B cell (primary cell): ENCODE measurements at places on chromosomes 7 and 10.

DNA sequence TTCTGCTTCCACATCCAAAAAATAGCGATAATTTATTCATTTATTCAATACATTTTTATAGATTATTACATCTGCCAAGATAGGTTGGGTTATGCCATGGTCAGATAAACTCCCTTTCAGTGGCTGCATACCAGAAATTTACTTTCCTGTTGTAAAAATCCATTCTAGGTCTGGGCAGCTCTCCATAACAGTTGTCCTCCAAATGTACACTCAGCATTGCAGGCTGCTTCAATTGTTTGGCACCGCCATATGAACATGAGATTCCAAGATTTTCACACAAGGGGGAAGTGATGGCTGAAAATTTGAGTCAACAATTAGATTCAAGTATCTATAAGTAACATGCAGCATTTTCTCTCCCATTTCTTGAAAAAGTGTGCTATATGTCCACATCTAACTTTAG lies 568.7 kb downstream of the ETV1 start:
- no peak overlapping the region for H3K27ac ChIP-seq
- H3K4me3 ChIP-seq = no peak overlapping the region
- no peaks in the 10 kb centered on the region for H3K36me3 ChIP-seq
- no peak for DNase-seq
- H3K4me1 ChIP-seq = no peaks in the 10 kb centered on the region

DNA sequence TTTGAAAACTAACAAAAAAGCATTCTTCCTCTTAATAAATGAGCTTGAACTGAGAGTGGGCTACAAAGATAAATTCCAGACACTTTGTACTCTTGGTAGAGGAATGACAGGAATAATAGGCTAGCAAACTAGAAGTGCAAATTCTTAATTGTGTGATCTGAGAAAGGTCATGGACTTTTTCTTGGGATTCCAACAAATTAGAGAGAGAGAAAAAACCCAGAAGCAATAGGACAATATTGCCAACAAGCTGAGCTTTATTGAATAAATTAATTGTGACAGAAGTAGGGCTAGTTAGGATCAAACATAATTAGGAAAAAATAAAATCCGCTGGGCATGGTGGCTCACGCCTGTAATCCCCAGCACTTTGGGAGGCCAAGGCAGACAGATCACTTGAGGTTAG lies 41.4 kb upstream of the LAMB1 start:
- H3K4me3 ChIP-seq = no peak overlapping the region
- H3K27ac ChIP-seq = no peak overlapping the region
- no peaks in the 10 kb centered on the region for H3K27me3 ChIP-seq
- no peaks in the 10 kb centered on the region for H3K36me3 ChIP-seq
- no peak for DNase-seq
- peaks cover 11% of the 10 kb centered on the region for H3K4me1 ChIP-seq

DNA sequence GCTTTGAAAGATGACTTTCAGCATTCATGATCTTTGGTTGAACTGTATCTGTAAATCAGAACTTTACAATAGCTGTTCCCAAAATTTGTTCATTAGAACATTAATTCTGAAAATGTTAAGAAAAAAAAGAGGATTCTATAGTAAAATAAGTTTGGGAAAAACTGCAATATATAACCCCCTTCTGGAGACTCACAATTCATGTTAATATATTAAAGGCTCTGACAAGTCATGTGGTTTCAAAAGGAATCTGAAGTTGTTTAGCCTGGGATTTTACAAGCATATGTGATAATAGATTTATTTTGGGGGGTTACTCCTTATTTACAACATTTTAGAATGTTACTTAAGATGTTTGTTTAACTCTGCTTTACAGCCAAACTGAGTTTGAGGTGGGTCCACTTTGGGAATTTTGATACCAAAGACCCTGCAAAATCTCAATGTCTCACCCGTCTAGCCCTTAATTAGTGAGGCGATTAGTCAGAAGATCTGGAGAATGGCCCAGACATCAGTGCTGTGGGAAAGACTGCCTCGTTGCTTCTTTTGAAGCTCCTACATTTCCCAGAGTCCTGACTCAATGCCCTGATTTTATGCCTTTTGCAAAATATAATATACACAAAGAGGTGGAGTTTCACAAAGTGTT lies 40.0 kb downstream of the CDK1 start:
- H3K27me3 ChIP-seq = no peaks in the 10 kb centered on the region
- H3K4me3 ChIP-seq = no peak overlapping the region
- DNase-seq = no peak

DNA sequence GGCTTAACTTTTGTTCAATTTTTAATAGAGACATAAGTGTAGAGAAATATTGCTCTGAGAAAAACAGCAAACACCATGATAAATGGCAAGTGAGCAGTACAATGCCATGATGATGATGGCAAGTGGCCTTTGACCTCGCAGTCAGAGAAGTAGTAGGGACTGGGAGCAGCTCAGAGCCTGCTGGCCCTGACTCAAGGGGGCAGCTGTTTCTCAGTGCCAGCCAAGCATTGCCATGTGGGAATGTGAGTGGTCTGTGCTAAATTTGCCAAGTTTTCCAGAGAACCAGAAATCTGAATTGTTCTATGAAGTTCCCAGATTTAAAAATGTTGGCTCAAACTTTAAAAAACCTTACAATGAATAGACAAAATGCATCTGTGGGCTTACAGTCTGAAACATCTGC lies 187.9 kb downstream of the BICC1 start:
- no peak for DNase-seq
- H3K36me3 ChIP-seq = no peaks in the 10 kb centered on the region
- H3K27ac ChIP-seq = no peak overlapping the region

DNA sequence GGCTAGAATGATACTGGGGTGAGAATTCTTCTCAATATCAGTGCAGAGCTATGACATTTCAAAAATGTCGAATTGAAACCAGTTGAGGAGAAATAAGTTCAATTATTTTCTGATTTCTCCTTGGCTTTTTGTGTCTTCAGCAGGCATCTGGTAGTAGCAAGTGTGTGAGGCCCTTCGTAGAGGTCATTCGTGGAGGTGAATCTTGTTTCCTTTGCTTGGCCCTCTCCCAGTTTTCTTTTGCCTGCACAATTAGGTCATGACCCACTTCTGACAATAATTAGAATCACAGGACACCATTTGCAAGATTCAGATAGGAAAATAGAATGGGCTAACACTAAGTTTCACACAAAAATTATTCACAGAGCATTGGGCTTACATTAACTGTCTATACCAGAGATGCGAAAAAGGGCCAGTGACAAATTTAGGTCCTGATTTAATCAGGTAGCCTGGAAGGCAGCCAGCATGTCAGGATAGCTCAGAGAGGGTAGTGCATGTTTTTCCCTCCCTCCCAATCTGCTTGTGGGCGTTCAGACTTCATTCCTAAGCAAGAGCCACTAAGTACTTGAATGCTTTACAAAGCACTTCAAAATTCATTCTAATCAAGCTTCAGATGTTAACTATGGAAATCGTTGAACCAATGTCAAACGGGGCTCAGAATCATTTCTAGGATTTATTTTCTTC lies 24.0 kb upstream of the A1CF start:
- H3K4me3 ChIP-seq = no peak overlapping the region
- H3K27ac ChIP-seq = no peak overlapping the region
- no peaks in the 10 kb centered on the region for H3K4me1 ChIP-seq
- DNase-seq = no peak
- H3K27me3 ChIP-seq = no peaks in the 10 kb centered on the region
- H3K36me3 ChIP-seq = no peaks in the 10 kb centered on the region

- no peak overlapping the region for H3K4me3 ChIP-seq
- DNase-seq = no peak
- H3K36me3 ChIP-seq = no peaks in the 10 kb centered on the region
- H3K4me1 ChIP-seq = no peaks in the 10 kb centered on the region
Observed at GRCh38 chr10:76248649-76249200, 817.3 kb downstream of the LRMDA start.

GRCh38 chr7:80385508-80385907 lies 126.4 kb downstream of the GNAT3 start:
- no peaks in the 10 kb centered on the region for H3K27me3 ChIP-seq
- no peaks in the 10 kb centered on the region for H3K4me1 ChIP-seq
- H3K27ac ChIP-seq = no peak overlapping the region
- no peaks in the 10 kb centered on the region for H3K36me3 ChIP-seq
- DNase-seq = no peak
- no peak overlapping the region for H3K4me3 ChIP-seq

DNA sequence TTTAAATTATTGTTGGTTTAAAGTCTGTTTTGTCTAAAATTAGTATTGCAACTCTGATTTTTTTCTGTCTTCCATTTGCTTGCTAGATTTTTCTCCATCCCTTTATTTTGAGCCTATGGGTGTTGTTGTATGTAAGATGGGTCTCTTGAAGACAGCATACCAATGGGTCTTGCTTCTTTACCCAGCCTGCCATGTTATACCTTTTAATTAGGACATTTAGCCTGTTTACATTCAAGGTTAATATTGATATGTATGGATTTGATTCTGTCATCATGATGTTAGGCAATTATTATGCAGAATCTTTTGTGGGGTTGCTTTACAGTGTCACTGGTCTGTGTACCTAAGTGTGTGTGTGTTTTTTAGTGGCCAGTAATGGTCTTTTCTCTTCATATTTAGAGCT lies 281.4 kb upstream of the CSTF2T start:
- no peaks in the 10 kb centered on the region for H3K4me1 ChIP-seq
- no peak overlapping the region for H3K27ac ChIP-seq
- H3K4me3 ChIP-seq = no peak overlapping the region
- no peaks in the 10 kb centered on the region for H3K36me3 ChIP-seq
- DNase-seq = no peak

- H3K4me3 ChIP-seq = no peak overlapping the region
- H3K27me3 ChIP-seq = no peaks in the 10 kb centered on the region
- DNase-seq = no peak
- H3K27ac ChIP-seq = no peak overlapping the region
- H3K4me1 ChIP-seq = peaks cover 4% of the 10 kb centered on the region
Observed at GRCh38 chr10:11799736-11800080, 23.4 kb upstream of the PROSER2 start.

GRCh38 chr10:117936141-117936540 lies 110.6 kb downstream of the RAB11FIP2 start:
- H3K27ac ChIP-seq = no peak overlapping the region
- H3K4me1 ChIP-seq = no peaks in the 10 kb centered on the region
- DNase-seq = no peak
- H3K27me3 ChIP-seq = no peaks in the 10 kb centered on the region
- no peaks in the 10 kb centered on the region for H3K36me3 ChIP-seq
- no peak overlapping the region for H3K4me3 ChIP-seq

- no peaks in the 10 kb centered on the region for H3K27me3 ChIP-seq
- H3K36me3 ChIP-seq = no peaks in the 10 kb centered on the region
- no peak overlapping the region for H3K4me3 ChIP-seq
- H3K27ac ChIP-seq = no peak overlapping the region
Observed at GRCh38 chr10:91017198-91017597, 96.3 kb upstream of the ANKRD1 start.

- no peak for DNase-seq
- H3K27ac ChIP-seq = no peak overlapping the region
- peaks cover 21% of the 10 kb centered on the region for H3K36me3 ChIP-seq
- no peaks in the 10 kb centered on the region for H3K4me1 ChIP-seq
- no peaks in the 10 kb centered on the region for H3K27me3 ChIP-seq
Observed at GRCh38 chr7:37089972-37090371, 358.7 kb downstream of the ELMO1 start.

DNA sequence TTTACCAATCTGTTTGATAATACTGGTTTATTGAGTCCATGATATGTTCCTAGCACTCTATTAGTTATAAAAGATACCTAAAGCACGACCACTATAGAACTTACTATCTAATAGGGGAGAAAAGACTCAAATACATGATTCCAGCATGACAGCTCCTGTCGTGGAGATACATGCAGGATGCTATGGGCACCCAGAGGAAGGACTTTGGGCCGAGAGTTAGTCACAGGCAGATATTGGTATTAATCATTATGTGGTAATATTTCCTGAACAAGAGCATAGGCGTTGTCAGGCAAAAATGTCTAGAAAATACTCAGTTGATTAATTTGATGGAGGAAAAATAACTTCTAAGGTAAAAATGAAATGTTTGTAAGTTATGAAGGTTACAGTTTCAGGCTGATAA lies 31.8 kb downstream of the CNNM2 start:
- no peaks in the 10 kb centered on the region for H3K4me1 ChIP-seq
- DNase-seq = no peak
- H3K4me3 ChIP-seq = no peak overlapping the region
- H3K36me3 ChIP-seq = no peaks in the 10 kb centered on the region

GRCh38 chr7:158976468-158976848 lies 120.1 kb downstream of the DYNC2I1 start:
- DNase-seq = no peak
- peak overlapping the region; percentile 53 for H3K4me3 ChIP-seq
- H3K27ac ChIP-seq = peak overlapping the region; percentile 3
- no peaks in the 10 kb centered on the region for H3K27me3 ChIP-seq
- H3K36me3 ChIP-seq = no peaks in the 10 kb centered on the region

- peaks cover 11% of the 10 kb centered on the region for H3K27me3 ChIP-seq
- H3K4me3 ChIP-seq = no peak overlapping the region
- H3K36me3 ChIP-seq = no peaks in the 10 kb centered on the region
- H3K27ac ChIP-seq = no peak overlapping the region
Observed at GRCh38 chr10:123585477-123586445, 80.4 kb upstream of the GPR26 start.

- peaks cover 4% of the 10 kb centered on the region for H3K4me1 ChIP-seq
- no peak overlapping the region for H3K4me3 ChIP-seq
- no peaks in the 10 kb centered on the region for H3K36me3 ChIP-seq
- H3K27ac ChIP-seq = no peak overlapping the region
Observed at GRCh38 chr7:100641860-100642533, 645 bp upstream of the TFR2 start.

GRCh38 chr10:109504401-109504800 lies 418.9 kb downstream of the XPNPEP1 start:
- no peaks in the 10 kb centered on the region for H3K27me3 ChIP-seq
- DNase-seq = no peak
- H3K27ac ChIP-seq = no peak overlapping the region
- no peak overlapping the region for H3K4me3 ChIP-seq
- H3K4me1 ChIP-seq = no peaks in the 10 kb centered on the region

DNA sequence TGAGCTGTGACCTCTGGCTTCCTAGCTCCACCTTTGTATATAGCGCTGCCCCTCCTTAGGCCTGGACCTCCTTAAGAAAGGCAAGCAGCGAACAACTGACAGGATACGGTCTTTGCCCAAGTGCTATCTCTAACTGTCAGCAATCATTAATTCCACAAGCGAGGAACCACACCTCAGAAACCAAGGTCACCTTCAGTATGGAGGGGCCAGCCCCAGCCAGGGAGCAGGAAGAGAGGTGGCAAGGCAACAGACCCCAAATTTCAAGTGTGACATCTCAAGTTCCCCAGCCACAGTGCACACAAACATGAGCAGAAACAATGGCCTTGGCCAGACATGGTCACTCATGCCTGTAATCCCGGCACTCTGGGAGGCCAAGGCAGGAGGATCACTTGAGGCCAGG lies 4.8 kb upstream of the AOC1 start:
- H3K27me3 ChIP-seq = no peaks in the 10 kb centered on the region
- H3K4me1 ChIP-seq = no peaks in the 10 kb centered on the region
- H3K36me3 ChIP-seq = no peaks in the 10 kb centered on the region
- no peak overlapping the region for H3K4me3 ChIP-seq
- H3K27ac ChIP-seq = no peak overlapping the region
- DNase-seq = no peak

DNA sequence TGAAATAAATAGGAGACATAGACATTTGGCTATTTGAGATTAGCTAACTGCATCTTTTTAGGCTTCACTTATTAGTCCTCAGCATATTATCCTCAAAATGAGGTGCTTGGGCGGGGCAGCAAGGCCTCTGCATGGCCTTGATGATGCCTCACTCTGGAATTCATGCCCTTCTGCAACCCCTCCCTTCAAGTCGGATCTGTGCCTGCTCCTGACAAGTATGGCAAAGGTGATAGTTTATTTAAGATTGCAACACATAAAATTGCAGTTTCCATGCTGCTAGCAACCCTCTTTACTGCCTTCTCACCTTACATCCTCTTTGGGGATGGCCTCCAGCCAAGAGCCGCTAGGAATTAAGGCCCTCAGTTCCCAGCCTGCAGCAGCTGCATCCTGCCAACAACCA lies 241.3 kb upstream of the ADARB2 start:
- H3K36me3 ChIP-seq = no peaks in the 10 kb centered on the region
- H3K27ac ChIP-seq = no peak overlapping the region
- no peak overlapping the region for H3K4me3 ChIP-seq
- no peak for DNase-seq
